ENCODE measurements at places on chromosomes 3 and 15.

- DNase-seq, result no peak
These were observed 26.1 kb upstream of the SFMBT1 start for GRCh38 chr3:53071882-53072431.

- DNase-seq, result no peak
These were observed 14.1 kb downstream of the LACTB start for GRCh38 chr15:63135804-63136203.

DNA sequence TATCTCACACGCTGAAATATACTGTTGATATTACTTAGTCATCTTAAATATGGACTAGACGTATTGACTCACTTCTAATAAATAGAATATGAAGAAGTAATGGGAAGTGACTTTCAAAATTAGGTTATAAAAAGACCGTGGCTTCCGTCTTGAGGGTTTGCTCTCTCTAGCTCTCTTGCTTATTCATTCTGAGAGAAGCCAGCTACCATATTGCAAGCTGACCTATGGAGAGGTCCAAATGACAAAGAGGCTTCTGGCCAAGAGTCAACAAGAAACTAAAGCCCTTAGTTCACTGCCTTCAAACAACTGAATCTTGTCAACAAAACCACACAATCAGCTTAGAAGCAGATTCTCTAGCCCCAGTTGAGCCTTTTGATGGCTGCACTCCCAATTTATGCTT, 46.1 kb downstream of the SLC9C1 start:
- DNase-seq, result no peak

- no peak for DNase-seq
These were observed 750.6 kb downstream of the AGBL1 start for GRCh38 chr15:86830304-86830703.

DNA sequence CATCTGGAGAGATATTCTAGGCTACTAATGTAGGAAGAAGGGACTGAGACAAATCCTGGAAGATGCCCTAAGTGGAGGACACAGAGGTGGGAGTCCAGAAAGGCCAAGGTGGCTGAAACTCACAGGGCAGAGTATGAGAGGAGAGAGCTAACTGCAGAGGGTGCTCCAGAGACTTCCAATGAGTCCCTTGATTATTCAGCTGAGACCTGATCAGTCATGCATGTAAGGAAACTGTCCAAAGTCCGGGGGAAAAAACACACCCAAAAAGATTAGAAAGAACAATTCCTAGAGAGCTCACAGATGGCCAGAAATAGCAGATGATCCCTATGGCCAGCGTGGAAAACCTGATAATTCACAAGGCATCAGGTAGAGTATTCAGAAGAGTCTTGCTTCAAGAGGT, 18.7 kb upstream of the FOXP1 start:
- DNase-seq, result no peak

DNA sequence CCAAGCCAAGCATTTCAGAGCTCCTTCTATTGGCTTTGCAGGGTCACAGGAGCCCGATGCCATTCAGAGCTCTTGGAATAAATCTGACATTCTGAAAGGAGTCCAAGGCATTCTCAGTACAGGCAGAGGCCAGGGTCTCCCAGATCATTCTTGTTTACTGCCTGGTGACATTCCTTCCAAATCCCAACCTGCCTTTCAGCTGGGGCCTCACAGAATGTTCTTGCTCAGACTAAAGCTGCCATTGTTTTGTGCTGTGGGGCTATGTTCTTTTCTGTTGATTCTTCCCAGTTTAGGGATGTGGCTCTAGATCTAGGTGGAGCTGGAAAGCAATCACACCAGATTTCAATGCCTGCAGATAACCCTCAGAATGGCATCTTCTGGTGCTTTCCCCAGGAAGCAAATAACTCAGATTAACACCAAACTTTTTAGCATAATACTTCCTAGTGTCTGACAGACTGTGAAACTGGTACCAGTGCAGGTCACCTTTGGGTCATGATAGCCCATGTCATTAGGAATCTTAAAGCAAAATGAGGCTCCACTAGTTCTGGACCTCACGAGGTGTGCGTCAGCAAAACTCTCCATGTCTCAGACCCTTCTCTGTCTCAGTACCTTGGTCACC, 166.9 kb downstream of the CHST2 start:
- DNase-seq, result no peak

DNA sequence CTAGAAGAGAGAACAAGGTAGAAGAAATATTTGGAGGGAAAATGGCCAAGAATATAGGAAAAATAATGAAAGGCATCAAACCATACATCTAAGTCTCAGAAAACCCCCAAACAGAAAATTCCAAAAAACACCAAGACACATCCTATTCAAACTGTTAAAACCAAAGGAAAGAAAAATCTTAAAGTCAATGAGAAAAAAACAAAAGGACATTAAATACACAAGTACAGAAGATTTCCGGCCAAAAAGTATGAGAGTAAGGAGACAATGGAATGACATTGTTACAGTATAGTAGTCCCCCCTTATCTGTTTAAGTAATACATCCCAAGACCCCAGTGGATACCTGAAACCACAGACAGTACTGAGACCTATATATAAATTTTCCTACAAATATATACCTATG, 18.8 kb downstream of the CLASP2 start:
- DNase-seq, result no peak

- no peak for DNase-seq
These were observed 140.7 kb downstream of the FBLN2 start for GRCh38 chr3:13689373-13690260.

- DNase-seq, result no peak
These were observed 77.8 kb downstream of the RAB11A start for GRCh38 chr15:65947041-65947440.

- no peak for DNase-seq
These were observed 56.9 kb upstream of the DPH6 start for GRCh38 chr15:35602836-35603235.

GRCh38 chr3:15493436-15493835, 28.1 kb downstream of the COLQ start:
- DNase-seq, result no peak

DNA sequence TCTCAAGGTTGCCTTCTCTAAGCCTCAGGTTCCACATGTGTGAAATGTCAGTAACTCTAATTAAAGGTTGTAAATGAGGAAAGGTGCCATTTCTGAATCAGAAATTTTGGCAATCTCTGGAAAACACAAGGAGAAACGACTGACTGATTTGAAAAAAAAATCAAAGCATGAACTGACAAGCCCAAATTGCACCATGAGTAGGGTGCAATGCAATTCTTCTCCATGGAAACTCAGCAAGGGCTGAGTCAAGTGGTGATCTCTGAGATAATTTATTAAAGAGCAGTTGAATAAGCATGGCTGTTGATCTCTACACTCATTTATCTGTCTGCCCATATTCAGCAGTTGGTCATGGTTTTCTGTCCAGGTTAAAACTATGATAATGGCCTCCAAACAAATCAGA, 201.6 kb upstream of the CMC1 start:
- DNase-seq, result no peak

DNA sequence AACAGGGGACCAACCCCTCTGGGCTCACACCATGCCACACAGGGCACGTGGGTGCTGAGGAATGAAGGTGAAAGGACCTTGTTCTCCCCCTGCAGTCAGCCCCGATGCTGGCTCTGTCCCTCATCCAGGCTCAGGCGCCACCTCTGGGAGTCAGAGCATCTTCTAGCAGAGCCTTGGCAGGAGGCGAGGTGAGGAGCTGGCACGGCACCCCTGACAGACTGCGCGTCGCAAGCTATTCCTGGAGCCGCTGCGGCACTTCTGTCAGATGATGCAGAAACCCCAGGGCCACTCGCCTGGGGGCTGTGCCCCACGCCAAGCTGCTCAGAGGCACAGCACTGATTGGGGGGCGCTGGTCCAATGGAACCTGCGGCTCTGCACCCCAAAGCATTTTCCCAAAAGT, 62.0 kb downstream of the MGLL start:
- DNase-seq, result no peak

DNA sequence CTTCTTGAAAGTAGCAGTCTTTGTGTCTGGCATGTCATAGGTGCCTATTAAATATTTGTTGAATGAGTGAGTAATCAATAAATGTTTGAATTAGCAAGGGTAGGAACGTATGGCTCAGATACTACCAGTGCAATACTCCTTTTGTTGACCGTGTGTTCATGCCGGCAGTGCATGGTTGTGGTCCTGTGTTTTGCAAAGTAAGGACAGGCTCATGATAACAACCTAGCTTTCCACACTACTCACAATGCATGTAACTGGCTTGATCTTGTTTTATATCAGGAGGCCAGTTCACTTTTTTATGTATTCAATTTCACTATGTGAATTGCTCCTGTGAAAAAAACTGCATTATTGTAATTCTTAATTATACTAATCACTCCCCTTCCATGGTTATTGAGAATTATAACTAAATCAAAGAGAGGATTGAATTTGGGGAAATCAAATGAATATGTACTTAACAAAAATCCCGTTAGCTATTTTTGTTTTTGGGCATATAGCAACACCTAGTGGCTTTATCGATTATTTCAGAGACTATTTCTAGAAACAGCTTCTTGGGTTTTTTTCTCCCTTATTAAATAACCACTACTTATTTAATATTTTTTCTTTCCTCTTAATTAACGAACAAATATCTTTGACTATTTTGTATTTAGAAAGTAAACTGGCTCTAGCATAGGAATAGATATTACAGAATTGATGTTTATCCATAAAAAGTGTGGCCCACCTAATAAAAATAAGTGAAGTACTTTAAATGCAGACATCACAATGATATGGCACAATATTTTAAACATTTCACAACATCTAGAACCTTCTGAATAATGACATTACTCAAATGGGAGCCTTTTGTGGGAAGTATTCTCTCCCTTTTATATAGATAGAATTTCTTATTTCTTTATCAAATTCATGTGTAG, 218.5 kb downstream of the BBX start:
- no peak for DNase-seq

DNA sequence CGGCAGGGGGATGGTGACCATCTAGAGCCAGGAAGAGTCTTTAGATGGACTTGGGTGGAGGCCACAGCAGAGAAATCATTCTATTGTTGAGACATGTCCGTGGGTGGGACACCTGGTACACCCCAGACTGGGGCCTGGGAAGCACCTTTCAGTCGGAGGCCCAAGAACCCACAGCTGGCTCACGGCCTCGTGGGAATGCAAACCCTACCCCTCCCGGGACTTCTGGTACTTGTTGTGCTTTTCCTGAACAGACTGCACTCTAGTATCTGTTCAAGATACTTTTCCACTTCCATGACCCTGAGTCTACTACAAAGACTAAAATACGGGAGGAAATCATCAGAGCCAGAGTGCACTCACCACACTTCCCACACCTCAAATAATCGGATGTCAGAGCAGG, 60.7 kb downstream of the BDH1 start:
- DNase-seq, result no peak

DNA sequence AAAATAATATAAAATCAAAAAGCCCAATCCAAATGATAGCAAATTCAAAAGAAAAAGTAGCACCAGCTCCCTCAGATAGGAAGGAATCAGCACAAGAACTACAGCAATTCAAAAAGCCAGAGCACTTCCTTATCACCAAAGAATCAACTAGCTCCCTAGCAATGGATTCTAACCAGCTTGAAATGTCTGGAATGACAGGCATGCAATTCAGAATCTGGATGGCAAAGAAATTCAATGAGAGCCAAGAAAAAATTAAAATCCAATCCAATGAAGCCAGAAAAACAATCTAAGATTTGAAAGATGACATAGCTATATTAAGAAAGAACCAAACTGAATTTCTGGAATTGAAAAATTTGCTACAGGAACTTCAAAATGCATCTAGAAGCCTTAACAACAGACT, 1334.4 kb upstream of the ALCAM start:
- DNase-seq, result no peak

GRCh38 chr3:187799942-187800641, 54.8 kb upstream of the BCL6 start:
- no peak for DNase-seq

Data from T-cell (primary cell).